ENCODE measurements at places on chromosomes 5 and 9.

- DNase-seq = no peak
Observed at GRCh38 chr9:69078581-69078980, 43.0 kb downstream of the FXN start.

GRCh38 chr9:120310035-120310434, 269.9 kb downstream of the CDK5RAP2 start:
- no peak for DNase-seq

DNA sequence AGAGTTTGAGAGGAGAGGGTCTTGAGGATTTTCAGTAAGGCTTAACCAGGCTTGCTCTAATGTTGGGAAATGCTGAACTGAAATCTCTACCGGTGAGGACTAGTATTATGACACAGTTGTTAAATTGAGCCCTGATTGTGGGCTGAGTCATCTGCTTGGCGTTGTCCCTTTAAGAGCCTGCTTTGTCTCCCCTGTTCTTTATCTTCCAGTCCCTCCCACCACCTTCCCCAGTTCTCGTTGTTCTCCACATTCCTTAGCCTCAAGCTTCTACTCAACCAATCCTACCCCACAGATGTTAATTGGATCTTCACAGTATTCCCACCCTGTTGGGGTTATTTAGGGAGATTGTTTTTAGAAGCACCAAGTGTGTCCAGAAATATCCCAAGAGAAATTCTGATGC, 57.6 kb downstream of the ANKRD55 start:
- no peak for DNase-seq

DNA sequence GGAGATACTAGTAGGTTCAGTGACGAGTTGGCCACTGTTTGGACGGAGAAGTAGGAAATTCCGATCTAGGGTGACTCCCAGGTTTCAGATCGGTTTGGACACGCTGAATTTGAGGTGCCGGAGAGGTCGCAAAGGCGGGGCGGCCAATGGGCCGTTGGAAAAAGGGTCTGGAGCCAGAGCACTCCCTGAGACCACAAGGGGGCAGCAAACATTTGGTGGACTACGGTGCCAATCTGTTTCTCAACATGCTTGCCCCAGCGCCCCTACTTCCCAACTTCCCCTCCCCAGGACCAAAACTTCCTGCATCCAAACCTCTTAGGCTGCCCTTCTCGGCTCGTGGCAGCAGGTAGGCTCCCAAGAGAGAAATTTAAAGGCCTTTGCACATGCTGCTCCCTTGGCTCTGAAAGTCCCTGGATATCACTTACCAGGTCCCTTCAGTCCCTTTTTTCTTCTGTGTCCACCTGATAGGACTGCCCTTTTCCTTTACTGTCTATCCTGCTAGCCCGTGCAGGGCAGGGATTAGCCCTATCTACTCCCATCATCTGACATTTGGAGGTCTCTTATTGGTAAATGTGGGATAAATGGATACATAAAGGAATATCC, 992 bp upstream of the RPP25L start:
- peak; percentile 64 for DNase-seq

- DNase-seq = no peak
Observed at GRCh38 chr9:26166537-26166936, 488.3 kb upstream of the TUSC1 start.

Measured in stimulated activated CD4-positive, alpha-beta T cell treated with anti-CD3 and anti-CD28 coated beads, TNF-alpha, amount 100 ng/mL, for 24 hours (primary cell).